CD4-positive, CD25-positive, alpha-beta regulatory T cell (primary cell): ENCODE measurements at places on chromosomes 1 and 21.
A peak's percentile ranks its signal among the peaks of the same experiment; 100 is the strongest.

- no peak for DNase-seq
Measured at GRCh38 chr1:184033711-184034167, 3.8 kb downstream of the COLGALT2 start.

- peak; percentile 58 for DNase-seq
Measured at GRCh38 chr1:50333595-50333974, 89.7 kb downstream of the DMRTA2 start.

DNA sequence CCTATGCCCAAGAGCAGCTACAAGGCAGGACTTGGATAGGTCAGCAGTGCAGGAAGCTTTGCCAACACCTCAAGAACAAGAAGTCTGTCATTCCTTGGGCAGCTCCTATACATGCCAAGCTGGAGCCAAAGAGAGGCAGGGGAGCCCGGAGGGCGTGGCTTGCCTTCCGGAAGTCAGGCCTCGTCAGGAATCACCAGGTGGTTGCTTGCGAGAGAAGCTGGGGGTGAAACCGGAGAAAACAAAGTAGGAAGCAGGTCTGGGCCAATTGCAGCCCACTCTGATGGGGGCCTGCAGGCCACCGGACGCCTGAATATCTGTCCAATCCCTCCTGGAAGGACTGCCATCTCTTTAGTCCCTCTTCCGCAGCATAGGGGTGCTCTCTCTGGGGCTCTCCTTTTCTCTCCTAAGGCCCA is 794 bp upstream of the FAM76A start:
- no peak for DNase-seq

- DNase-seq, result no peak
Measured at GRCh38 chr21:32698971-32699693, 28.7 kb downstream of the SYNJ1 start.

GRCh38 chr1:177239792-177240191 is 69.0 kb downstream of the BRINP2 start:
- DNase-seq, result no peak

- DNase-seq, result no peak
Measured at GRCh38 chr1:27593678-27594563, 10.0 kb downstream of the AHDC1 start.
